ENCODE measurements at places on chromosomes 5 and 9. TPM values are rescaled to one million over a fixed set of nuclear protein-coding genes. Genes with fewer than 3 reads are reported as not detected.

DNA sequence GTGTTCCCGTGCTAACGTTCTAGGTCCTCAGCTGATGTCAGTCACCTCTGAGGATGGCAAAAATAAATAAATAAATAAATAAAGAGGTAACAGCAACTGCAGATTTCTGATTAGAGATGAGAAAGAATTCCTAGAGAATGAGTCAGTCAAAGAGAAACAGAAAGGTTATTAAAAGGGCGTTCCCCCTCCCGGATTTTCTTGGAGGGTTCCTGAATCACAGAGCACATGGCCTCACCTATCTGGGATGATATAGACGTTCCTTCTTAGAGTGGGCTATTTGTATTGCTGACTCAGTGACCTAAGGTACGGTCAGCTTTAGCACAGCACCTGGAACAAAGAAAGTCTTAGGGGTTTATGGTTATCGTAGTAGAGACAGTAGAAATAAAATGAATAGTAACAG, 30.6 kb downstream of the HTR4 start:
- no peak for DNase-seq

Gene SLC36A3
- total RNA-seq: not detected

Gene FCN2
- 0.52 TPM for total RNA-seq

Gene TSSK1B
- 0.05 TPM for total RNA-seq

Gene FOXD4L5
- 0.09 TPM for total RNA-seq

GRCh38 chr9:27168496-27168895, 59.5 kb downstream of the TEK start:
- DNase-seq: no peak

Gene TCERG1
- 40.5 TPM for total RNA-seq

DNA sequence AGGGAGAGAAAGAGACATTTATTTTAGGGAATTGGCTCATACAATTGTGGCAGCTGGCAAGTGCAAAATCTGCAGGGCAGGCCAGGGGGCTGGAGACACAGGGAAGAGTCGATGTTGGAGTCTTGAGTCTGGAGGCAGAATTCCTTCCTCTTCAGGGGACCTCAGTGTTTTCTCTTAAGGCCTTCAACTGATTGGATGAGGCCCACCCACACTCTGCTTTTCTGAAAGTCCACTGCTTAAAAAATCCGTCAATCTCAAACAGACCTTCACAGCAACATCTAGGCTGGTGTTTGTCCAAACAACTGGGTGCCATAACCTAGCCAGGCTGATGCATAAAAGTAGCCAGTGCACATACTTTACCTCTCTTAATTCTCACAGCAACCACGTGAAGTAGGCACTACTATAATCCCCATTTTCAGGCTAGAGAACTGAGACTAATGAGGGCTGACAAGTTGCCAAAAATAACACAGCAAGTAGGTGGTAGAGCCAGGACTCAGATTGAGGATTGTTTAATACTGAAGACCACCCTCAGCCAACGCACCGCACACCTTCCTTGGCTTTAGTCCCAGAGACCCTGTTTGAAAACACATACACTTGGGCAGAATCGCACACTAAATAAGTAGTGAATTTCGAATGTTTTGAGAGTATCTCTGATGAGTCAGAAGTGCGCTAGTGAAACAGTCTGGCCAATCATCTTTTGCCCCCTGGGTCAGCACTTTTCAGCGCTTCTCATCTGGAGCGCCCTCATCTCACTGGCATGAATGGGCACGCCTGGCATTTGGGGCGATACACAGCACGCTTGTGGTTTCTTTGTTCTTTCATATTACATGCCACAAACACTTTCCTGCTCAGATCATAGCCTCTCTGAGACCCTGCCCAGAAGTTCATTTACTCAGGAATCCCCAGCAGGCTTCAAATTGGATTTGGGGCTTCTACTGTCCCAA, 591.4 kb downstream of the CCDC171 start:
- DNase-seq: no peak

- no peak for DNase-seq
Observed at GRCh38 chr5:19835442-19835841, 152.6 kb downstream of the CDH18 start.

GRCh38 chr9:88477300-88477751, 57.7 kb upstream of the NXNL2 start:
- no peak for DNase-seq

- DNase-seq: no peak
Observed at GRCh38 chr5:17276445-17276844, 59.0 kb downstream of the BASP1 start.

DNA sequence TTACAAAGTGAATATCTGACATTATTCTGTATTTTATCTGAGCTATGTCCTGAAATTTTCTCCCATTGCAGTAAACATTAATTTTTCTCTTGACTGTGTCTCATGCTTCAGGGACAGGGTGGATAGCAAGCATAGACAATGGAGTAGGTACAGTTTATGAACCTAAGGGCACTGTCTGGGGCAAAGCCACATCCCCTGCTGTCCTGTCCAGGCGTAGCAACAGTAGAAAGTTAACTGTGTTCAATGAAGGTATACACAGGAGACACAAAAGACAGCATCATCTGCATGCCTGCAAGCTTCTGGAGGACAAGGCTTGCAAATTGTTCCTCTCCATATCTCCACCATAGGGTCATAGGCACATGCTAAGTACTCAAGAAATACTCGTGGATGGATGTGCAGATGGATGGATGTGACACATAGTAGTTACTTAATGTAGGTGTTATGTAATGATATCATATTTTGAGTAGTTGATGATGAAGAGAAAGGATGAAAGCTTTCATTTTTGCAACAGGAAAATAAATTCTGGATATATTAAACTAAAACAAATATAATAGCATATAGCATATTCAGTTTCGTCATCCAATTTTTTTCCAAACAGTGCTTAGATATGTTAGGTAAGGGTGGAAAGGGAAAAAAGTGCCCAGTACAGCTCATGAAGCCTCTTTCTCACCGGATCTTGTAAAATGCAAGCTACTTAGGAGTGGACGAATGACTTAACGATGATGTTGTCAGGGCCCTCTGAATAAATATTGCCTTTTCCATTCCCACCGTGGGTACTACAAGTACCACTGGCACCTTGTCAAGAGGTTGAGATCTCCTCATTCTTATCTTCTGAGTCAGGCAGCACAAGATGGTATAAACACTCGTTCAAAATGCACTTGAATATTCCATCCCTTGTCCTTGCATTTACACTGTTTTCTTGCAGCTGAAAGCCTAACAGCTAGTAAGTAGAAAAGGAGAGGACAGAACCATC, 19.9 kb upstream of the ZSWIM6 start:
- no peak for DNase-seq

Gene ACOT12
- total RNA-seq: 0.05 TPM

Gene PCDHGB5
- 1.6 TPM for total RNA-seq

GRCh38 chr5:34703767-34704713, 47.9 kb downstream of the RAI14 start:
- DNase-seq: no peak

- DNase-seq: no peak
Observed at GRCh38 chr5:150611026-150611425, 29.4 kb upstream of the SYNPO start.

DNA sequence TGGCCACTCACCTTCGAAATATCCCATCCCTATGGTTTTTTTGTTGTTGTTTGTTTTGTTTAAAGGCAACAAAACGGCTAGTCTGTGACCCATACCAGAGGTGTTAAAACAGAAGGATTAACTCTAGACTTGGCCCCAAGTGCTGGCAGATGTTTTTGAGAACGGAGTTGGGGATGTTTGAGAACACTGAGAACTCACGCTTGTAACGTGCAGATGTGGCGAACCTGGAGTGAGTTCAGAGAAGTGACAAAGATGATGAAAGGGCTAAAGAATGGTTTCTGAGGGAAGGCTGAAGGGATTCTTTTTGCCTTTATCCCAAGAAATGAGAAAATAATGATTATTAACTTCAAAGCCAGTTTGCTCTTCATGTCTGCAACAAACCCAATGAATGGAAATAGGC, 286.5 kb downstream of the ZNF608 start:
- DNase-seq: no peak

Gene PDE6A
- under 0.01 TPM for total RNA-seq

GRCh38 chr5:51380603-51381207, 2.5 kb upstream of the ISL1 start:
- no peak for DNase-seq

DNA sequence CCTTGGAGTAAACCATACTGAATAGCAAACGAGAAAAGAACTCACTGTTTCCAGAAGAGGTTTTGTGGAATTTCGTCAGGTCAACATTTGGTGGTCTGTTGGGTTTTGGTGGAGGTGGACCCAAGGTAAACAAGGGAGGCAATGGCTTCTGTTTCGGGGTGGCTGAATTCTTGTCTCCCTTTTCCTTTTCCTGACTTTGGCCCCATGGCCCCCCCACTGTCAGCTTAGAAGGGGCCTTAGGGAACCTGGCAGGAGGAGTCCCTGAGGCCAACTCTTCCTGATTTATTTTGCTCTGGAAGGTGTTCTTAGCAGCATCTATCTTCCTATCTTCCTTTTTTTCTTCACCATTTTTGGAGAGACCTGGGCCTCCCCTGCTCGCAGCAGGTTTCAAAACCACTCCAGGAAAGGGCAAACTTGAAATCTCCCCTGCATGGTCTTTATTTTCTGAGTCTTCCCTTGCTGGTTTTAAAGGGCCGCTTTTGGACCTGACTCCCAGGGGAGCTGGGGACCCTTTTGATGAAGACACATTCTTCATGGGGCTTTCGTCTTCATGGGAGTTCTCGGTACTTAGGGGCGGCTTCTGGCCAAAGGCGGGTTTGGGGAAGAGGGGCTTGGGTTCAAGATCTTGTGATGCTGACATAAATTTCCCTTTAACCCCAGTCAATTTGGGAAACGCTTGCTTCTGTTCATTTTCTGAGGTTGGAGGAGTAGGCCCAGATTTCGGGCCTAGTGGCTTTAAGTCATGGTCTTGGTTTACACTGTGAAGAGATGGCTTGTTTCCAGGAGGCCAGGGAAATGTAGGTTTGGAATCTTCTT, 17.4 kb downstream of the FYB1 start:
- no peak for DNase-seq

Data from thymus (tissue), 14 donors.